Breast epithelium (tissue), 4 donors: ENCODE measurements at places on chromosomes 7 and 10. TPM values are rescaled to one million over a fixed set of nuclear protein-coding genes. Genes with fewer than 3 reads are reported as not detected.

Gene NT5C2
- total RNA-seq = 73.1 TPM

Gene MSMB
- total RNA-seq = not detected

- no peak for DNase-seq
These were observed 37.0 kb upstream of the GLI3 start for GRCh38 chr7:42274053-42274452.

- DNase-seq = no peak
These were observed 28.0 kb downstream of the GRK5 start for GRCh38 chr10:119235356-119235755.
